ENCODE measurements at places on chromosomes 6 and 20.

GRCh38 chr20:22629927-22630326 lies 45.6 kb upstream of the FOXA2 start:
- DNase-seq = no peak

GRCh38 chr6:77565370-77565769 lies 87.5 kb upstream of the MEI4 start:
- DNase-seq = no peak

DNA sequence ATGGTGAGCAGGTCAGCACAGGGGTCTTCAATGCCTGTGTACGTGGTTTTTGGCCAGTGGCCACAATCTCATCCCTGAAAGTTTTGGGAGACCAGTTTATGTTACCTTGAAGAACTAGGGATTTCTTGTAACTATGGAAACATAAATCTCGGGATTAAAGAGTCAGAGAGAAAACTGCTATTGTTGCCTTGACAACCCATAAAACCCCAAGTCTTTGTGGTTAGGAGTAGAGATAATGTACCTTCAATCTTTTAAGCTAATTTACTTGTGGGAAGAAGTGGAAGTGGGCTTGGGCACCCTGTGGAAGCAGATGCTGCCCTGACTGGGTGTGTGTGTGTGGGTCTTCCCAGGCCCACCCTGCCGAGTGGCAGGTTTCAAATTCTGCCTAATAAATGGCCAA lies 46.1 kb upstream of the ZNF831 start:
- DNase-seq = no peak

DNA sequence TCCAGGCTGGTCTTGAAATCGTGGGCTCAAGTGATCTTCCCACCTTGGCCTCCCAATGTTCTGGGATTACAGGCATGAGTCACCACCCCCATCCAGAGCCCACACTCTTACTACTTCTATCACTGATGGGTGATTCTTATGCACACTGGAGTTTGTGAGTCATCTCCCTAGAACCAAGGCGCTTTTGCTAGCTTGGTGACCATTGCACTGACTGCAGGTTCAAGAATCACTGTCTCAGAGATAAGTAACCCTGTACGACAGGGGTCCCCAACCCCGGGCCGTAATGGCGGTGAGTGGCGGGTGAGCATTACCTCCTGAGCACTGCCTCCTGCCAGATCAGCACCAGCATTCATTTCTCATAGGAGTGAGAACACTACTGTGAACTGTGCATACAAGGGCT lies 118.8 kb downstream of the MAP3K7 start:
- DNase-seq = no peak

GRCh38 chr6:26475823-26476729 lies 18.3 kb downstream of the BTN2A1 start:
- DNase-seq = no peak

GRCh38 chr20:61965606-61966491 lies 99.8 kb downstream of the TAF4 start:
- DNase-seq = no peak

DNA sequence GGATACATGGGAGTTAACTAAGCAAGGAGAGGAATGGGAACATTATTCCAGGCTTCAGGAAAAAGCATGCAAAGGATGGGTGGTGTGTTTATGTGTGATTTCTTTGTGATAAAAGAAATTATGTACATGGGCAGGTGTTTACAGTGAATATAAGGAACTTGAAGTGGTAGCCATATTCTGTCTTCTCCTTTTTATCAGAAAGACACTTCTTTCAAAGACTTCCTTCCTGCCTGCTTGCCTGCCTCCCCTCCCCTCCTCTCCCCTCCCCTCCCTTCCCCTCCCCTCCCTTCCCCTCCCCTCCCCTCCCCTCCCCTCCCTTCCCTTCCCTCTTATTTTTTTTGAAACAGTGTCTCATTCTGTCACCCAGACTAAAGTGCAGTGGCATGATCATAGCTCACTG lies 14.4 kb downstream of the CYB5R4 start:
- no peak for DNase-seq

GRCh38 chr6:38801305-38801704 lies 86.2 kb downstream of the DNAH8 start:
- no peak for DNase-seq

DNA sequence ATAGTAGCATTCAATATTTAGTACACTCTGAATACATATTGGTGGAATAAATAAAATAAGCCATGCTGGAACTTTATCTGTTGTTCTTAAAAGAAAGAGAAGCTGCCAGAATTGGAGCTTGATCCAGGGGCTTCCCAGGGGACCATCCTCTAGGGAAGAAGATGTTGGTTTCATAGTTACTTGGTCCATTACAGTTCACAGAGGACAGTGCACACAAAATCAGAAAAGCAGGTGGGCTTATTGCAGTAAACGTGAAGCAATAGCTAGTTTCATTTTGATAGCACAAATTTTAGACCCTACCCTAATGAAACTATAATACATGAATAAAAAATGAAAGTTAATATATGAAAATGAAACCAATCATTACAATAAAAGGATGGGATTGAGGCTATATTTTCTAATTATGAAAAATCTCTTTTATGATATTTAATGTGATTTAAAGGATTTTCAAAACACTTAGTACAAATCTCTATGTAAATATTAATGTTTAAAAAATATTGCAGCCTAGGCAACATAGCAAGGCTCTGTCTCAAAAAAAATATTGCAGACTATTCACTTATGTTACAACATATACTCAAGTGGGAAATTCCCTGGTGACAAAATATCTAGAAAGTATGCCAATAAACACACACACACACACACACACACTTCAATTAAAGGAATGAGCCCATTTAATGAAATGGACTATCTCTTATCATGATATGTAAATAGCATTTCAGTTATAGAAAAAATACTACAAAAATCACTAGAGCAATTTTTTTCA lies 227.0 kb upstream of the MARCKS start:
- no peak for DNase-seq

DNA sequence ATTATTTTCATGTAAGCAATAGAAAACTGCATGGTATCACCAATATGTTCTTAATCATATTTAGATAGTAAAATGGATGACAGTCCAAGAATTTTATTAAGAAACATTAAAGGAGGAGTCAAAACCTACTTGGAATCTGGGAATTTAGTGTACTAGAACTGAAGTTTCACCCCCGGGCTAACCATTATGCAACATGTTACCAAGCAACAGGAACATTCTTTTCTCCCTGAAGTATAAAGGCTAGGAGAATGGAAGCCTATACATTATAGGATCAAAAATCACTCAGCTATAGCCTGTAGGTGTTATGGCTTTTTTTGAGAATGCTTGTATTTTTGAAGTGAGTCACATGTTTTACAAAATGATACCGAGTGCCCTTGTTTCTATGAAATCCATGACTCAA lies 538.3 kb downstream of the GRIK2 start:
- DNase-seq = no peak

DNA sequence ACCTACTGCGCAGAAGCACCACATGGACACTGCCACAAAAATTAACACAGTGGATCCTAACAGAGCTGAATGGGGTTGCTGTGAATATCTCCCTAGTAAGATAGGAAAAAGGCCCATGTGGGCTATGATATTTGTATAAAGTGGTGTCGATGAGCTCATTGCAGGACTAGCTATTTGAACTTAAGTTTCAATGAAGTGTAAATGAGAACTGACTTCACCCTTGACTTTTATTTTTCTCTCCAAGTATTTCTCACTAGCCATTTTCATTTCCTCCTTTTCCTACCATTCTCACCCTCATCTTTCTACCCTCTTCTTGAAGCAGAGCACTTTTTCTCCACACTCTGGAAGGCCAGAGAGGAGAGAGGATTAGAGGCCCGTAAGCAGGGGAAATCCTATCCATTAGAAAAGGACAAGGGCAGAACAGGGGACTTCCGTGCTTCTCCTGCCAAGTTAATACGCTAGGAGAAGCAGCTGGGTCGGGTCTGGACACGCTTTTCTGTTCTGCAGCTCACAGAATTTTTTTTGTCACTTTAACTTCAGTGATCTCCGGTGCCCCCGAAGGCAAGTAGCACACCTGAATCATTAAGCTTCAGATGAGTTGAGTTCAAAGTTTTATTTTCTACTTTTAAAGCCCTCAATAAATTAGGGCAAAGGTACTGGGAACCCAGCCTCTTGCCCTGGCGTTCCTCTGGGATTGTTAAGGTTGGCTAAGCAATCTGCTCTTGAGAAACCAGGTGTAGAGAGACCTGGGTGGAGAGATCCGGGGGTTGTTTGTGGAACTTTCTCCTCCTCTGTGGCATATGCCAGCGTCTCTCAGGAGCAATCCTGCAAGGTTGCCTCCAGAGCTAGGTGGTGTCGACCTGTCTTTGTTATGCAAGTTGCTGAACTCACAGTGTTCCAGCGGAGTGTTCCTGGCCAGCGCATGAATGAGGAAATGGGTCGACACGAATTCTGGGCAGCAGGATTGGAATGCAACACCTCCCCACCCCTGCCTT lies 56.2 kb upstream of the ARID1B start:
- no peak for DNase-seq

DNA sequence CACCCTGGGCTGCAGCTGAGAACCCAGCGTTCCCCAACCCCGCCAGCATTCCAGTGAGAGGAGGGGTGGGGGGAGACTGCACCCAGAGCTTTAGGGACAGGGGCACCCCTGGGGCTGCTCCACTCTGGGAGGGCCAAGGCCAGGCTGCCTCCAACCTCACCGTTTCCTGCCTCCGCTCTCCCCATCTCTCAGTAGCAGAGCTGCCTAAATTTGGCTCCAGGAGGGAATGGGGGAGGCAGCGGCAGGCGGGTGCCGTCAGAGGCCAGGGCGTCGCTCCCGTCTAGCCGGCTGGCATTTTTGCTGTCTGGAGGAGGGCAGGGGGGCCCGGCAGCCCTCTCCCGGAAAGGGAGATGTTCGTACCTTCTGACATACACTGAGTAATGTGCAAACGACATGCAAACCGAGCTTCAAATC lies 46.6 kb downstream of the NOL4L start:
- no peak for DNase-seq

GRCh38 chr6:125306756-125307149 lies 5.0 kb upstream of the HDDC2 start:
- no peak for DNase-seq

- DNase-seq = no peak
Observed at GRCh38 chr6:85544776-85545175, 48.9 kb downstream of the SNX14 start.

- no peak for DNase-seq
Observed at GRCh38 chr6:149249370-149250357, 67.8 kb upstream of the TAB2 start.

- no peak for DNase-seq
Observed at GRCh38 chr6:11058406-11058805, 14.3 kb upstream of the ELOVL2 start.

DNA sequence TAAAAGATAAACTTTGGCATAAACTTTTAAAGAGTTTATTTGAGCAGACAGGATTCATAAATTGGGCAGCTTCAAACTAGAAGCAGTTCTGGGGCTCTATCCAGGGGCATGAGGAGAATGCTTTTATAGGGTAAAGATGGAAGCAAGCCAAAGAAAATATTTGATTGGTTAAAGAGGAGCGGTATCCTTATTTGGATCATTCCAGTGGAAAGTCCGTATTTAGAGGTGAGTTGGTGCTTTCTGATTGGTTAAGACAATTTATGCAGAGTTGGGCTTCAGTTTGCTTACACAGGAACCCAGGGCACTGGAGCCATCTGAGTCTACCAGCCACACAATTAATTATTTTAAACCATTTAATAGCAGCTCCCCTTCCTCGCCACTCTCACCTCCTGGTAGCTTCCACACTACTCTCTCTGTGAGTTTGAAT lies 37.9 kb upstream of the RNF217 start:
- DNase-seq = no peak

DNA sequence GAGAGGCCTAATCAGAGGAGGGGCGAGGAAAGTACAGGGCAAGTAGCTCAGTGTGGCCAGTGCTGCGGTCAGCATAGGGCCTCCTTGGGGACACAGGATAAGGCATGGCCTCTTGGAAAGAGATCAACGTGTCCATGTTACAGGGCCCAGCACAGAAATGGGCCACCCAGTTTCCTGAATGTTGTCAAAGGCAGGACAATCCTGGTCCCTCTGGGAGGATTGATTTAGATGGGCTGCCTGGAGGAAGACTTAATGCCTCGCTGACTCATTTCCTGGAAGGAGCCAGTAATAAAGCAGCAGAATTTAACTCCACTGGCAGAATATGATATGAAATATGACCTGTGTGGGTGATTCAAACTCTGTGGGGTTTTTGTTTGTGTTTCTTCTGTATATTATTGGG lies 16.6 kb downstream of the DDO start:
- DNase-seq = no peak

DNA sequence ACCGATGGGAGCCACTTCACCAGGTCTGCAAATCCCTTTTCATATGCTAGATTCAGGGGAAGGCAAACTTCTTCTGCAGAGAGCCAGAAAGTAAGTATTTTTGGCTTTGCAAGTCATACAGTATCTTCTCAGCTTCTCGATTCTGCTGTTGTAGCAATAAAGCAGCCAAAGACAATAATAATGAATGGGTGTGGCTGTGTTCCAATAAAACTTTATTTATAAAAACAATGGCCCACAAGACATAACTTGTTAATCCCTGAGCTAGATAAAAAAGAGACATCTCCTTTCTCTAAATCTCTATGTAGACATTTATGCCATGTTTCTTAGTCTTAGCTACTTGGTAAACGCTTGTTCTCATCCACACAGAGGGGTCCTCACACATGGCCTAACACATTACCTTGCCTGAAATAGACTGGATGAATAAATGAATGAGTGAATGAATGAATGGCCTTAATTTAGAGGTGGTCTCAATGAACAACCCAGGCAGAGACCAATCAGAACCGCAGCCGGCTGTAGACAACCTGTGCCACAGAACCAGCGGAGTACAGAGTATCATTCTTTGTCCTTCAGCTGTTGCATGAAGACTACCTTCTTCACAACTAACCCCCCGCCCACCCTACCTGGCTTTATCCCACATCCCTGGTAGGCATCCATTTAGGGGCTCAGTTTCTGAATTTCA lies 13.5 kb upstream of the PREX1 start:
- no peak for DNase-seq

DNA sequence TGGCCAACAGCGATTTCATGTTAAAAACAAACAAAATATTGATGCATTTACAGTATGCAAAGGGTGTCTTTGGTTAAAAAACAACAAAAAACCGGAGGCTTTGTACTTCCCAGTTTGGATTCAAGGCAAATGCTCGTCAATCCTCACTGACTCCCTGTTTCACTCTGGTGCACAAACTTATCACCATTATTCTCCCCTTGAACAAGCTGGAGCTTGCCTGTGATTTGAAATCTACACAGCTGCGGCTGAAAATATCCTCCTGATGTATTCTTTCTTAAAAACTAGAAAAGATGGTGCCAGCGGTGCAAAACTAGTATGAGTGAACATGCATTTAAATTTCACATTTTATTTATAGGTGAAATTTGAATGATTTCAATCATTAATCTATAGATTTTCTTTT lies 3.3 kb downstream of the PERP start:
- no peak for DNase-seq

GRCh38 chr20:9480066-9480465 lies 34.3 kb upstream of the LAMP5 start:
- DNase-seq = no peak

- DNase-seq = no peak
Observed at GRCh38 chr6:165183071-165183470, 126.3 kb downstream of the C6orf118 start.

GRCh38 chr20:42110301-42110700 lies 492.1 kb upstream of the CHD6 start:
- DNase-seq = no peak

GRCh38 chr6:15301179-15302006 lies 55.5 kb downstream of the JARID2 start:
- DNase-seq = no peak

GRCh38 chr6:153167061-153167891 lies 36.2 kb upstream of the RGS17 start:
- no peak for DNase-seq
